SW 1271 (cell line): ENCODE measurements at places on chromosomes 2 and 18.

GRCh38 chr2:137764646-137765045, 199.6 kb upstream of the HNMT start:
- no peak for DNase-seq

DNA sequence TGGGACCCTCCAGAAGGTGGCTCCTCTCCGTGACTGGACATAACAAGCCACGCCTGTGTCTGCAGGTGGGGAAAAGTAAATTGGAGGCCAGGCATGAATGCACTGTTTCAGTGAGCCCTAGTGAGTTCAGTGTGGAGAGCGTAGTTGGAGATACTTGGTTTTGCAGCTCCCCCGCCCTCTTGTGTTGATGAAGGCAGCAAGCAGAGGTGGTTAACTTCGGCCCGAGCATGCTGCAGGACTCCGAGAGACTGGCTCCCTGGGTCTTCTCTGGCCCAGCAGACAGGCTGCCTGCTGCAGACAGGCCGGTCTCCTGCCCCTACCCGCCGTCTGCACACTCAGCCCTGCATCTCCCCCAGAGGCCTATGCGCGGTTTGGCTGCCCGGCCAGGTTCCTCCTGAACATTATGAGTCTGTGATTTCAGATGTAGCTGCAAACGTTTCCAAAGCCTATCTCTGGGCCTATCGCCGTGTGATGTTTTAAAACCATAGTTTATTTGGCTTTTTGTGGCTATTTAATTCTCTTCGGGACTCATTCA, 102.4 kb downstream of the LDLRAD4 start:
- DNase-seq = no peak

GRCh38 chr18:3392467-3392855, 57.5 kb upstream of the TGIF1 start:
- no peak for DNase-seq

GRCh38 chr18:34965108-34965507, 76.1 kb upstream of the MAPRE2 start:
- no peak for DNase-seq

DNA sequence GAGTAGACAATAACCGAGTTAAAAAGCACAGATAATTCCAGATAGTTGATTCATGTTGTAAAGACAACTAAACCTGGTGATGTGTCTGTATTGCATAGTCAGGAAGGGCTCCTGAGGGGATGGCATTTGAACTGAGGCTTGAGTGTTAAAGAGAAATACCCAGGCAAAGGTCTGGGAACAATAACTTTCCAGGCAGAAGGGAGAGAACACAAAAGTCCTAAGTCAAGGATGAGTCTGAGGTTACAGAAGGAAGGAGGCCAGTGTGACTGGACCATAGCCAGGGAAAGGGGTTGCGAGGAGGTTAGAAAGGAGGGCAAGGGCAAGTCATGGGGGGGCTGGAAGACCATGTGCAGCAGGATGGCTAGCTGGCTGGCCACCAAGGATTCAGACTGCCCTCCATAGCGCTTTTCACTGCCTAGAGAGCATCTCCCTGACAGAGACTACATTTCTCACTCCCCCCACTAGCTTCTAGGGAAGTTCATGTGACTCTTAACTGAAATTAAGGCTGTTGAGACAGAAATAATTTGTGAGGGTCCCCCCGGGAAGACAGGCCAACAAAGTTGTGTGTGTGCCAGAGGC, 135.5 kb upstream of the CREB1 start:
- peak; percentile 14 for DNase-seq

- DNase-seq = no peak
Observed at GRCh38 chr2:88538362-88538917, 85.9 kb upstream of the FOXI3 start.

DNA sequence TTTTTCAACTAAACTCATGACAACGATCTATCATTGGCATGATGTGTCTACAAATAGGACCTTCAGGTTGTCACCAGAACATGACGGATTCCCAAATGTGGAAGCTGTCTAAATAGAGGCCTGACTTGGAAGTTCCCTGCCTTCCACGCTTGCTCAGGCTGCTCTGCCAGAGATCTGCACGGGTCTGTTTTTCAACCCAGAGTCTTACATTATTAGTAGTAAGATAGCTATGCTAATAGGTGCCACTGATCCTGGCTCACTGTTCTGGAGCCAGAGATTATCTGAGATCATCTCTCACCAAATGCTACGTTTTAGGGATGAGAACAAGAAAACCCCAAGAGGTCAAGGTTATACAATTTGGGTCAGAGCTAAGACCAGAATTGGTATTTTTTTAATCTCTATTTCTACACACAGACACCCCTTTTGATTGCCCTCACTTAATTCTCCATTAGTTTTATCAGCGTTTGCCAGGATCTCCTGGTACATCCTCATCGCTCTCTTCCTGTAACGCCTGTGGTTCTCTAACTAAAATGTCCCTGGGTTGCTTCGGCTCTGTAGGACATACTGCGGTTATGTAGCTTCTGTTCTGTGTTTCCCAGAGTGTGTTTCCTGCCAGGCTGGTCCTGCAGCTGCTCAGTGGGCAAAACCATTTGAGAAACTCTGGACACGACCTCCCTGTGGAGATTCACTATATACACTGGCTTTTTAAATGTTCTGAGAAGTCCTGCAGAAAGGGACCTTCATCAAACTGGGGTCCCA, 5.7 kb downstream of the CDC42EP3 start:
- DNase-seq = no peak

GRCh38 chr2:96404446-96405373, 69.1 kb downstream of the NCAPH start:
- DNase-seq = no peak

DNA sequence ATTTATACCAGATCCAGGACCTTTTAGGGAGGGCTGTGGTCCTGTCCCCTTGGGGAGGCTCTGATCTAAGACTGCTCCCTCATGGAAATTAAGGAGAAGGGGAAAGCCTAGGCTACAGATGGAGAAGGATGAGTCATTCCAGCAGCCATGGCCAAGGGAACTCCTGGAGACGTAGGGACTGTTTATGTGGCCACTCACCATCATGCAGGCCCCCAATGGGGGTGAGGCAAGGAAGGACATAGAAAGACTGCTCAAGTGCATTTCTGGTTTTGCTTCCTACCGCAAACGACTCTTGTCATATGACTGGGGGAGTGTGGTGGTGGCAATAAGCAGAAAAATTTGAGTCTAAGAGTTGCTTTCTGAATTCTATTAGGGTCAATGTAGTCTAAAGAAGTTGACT, 54.0 kb upstream of the CYP1B1 start:
- DNase-seq = no peak

DNA sequence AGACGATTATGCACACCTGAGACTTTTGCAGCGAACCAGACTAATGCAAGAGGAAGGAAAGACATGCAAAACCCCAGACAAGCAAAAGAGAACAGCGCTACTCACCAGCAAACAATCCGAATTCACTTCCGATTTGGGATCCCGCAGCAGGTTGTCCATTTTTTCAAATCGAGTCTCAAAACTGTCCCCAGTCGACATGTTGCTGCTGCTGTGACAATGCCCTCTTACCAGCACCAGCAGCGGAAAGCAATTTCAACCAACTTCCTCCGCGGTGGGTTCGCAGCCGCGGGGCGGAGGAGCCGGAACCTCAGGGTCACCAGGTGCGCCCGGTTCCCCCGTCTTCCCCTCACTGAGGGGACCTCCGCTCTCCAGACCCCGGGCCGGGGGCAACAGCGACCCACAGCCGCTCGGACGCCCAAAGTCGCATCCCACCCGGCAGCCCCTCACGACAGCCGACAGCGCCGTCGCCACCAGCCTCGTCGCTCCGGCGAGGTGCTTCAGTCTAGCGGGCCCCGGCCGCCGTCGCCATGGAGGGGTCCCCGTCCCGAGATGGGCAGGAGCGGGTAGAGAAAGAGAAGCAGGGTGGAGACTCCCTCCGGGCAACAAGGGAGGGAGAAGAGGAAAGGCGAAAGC, 784 bp downstream of the ROCK1 start:
- no peak for DNase-seq

DNA sequence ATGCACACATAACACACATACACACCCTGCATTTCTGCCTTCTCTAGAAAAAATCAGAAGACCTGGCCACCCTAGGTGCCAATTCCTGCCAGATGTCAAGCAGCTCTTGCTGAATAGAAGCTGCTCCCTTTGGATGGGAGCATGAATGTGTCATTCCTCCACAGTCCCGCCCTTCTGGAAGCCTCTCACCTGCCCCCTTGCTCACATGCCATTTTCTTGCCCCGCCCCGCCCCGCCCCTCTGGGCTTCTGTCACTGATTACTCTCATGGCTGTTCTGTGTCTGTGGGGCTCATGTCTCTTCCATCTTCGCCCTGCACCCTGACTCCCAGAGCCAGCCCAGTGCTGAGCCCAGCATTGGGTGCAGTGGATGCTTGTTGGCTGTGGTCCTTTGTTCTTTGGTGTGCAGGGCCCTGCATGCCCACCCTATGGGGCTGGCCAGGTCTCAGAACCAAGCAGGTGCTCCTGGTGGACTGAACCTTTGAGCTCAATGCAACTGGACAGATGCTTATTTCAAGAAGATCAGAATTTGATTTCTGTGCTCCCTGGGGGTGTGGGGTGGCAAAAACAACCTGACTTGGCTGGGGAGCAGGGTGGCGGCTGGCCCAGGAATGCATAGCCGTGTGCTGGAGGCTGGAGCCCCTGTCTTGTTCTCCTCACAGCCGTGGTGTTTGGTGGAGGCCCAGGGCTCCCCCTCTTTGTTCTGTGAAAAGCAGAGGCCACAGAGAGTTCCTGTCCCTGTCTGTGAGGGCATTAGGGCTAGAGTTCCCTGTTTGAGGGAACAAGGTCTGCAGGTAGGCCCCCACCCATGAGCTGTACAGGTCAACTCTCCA, 140.6 kb upstream of the GLI2 start:
- DNase-seq = no peak
